Vagina (tissue), 2 donors: ENCODE measurements at places on chromosomes 16 and 17. TPM values are rescaled to one million over a fixed set of nuclear protein-coding genes. Genes with fewer than 3 reads are reported as not detected.

The TBC1D3C gene
- not detected for total RNA-seq

The NOG gene
- 7.4 TPM for total RNA-seq

The ABI3 gene
- 11.0 TPM for total RNA-seq

The WNT9B gene
- not detected for total RNA-seq

The TNFRSF17 gene
- not detected for total RNA-seq

The GGT6 gene
- 9.6 TPM for total RNA-seq

The FN3K gene
- 5.9 TPM for total RNA-seq

The TBC1D26 gene
- 4.2 TPM for total RNA-seq

The FA2H gene
- not detected for total RNA-seq

The JPT1 gene
- 48.1 TPM for total RNA-seq

The ERCC4 gene
- 8.6 TPM for total RNA-seq

The GAS7 gene
- total RNA-seq, result 47.1 TPM

The ACSM3 gene
- total RNA-seq, result 70.2 TPM
